Effector memory CD4-positive, alpha-beta T cell (primary cell): ENCODE measurements at places on chromosomes 13 and 19.

DNA sequence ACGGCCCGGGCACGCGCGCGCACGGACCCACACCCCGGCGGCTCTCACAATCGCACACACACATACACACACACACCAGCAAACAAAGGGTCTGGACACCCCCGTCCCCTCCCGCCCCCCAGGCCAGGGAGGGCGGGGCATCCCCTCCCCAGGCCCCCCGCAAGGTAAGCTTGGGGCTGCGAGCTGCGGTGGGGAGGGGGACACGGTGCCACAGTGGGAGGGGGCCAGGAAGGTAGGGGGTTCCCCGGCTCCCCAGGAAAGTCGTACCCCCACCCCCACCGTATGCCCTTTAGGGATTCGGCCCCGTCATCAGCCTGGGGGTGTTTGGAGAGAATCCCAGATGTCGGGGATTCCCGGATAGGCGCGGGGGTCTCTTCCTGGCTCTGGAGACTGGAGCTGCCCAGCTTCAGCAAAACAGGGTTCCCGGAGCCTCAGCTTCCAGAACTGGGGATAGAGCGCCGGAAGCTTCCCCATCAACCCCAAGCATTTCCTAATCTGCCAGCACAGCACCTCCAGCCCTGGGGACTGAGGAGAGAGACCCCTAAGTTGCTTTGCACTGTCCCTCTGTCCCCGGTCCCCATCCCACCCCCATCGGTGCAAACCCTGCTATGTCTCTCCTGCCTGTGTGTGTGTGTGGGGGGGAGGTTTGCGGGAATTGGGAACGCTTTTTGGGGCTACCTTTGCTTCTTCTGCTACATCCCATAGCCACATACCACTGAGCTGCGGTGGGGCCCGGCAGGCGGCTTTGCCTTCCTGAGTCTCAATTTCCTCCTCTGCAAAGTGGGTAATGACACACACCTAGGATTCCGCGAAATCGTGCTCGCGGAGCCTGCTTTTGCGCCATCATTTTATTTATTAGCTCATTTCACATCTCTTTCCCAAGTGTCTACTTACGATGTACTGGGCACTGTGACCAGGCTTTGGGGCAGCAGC lies 1.8 kb upstream of the CDC37 start:
- H3K36me3 ChIP-seq: no peaks in the 10 kb centered on the region
- peak overlapping the region; percentile 98 for H3K27ac ChIP-seq
- peaks cover 62% of the 10 kb centered on the region for H3K4me1 ChIP-seq
- H3K4me3 ChIP-seq: peak overlapping the region; percentile 89
- H3K27me3 ChIP-seq: no peaks in the 10 kb centered on the region

DNA sequence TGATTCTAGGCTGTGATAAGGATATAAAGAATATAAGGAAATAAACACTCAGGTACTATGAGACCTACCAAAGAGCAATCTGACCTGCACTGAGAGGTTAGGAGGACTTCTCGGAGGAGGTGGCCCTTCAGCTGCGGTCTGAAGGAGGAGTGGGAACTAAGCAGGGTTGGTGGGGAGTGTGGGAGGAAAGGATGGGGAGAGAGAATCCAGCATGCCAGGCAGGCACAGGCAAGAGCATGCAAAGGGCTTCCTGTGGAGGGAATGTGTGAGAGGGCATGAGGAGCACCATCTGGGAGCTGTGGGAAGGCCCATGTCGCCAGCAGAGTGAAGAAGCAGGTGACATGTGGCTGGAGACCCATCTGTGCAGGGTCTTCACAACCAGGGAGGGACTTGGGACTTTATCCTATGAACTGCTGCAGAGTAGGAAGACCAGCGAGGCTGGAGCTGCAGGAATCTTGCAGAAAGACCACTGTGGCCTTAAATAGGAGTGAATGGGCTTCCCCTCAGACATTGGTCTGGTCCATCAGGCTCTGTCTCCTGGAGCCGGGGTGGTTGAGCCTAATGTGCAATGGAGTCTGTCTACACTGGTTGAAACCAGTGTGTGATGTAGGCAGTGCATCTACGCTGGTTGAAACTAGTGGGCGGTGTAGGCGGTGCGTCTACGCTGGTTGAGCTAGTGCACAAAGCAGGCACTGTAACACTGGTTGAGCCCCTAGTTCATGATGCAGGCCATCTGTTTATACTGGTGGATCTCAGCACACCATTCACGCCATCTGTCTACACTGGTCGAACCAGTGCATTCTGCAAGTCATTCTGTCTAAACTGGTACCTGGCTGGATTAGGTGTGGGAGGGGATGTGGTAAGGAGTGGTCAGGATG lies 6.4 kb downstream of the CHST8 start:
- peaks cover 7% of the 10 kb centered on the region for H3K27me3 ChIP-seq
- no peak for DNase-seq
- H3K4me3 ChIP-seq: no peak overlapping the region
- H3K4me1 ChIP-seq: no peaks in the 10 kb centered on the region
- no peak overlapping the region for H3K27ac ChIP-seq
- no peaks in the 10 kb centered on the region for H3K36me3 ChIP-seq

- H3K4me3 ChIP-seq: no peak overlapping the region
- H3K27ac ChIP-seq: no peak overlapping the region
- no peaks in the 10 kb centered on the region for H3K36me3 ChIP-seq
These were observed 70.3 kb upstream of the MIR17HG start for GRCh38 chr13:91277013-91277676.

- no peak for DNase-seq
- H3K4me1 ChIP-seq: no peaks in the 10 kb centered on the region
- no peak overlapping the region for H3K4me3 ChIP-seq
- H3K27me3 ChIP-seq: no peaks in the 10 kb centered on the region
These were observed 129.7 kb downstream of the SLC7A1 start for GRCh38 chr13:29465741-29466293.
